ENCODE measurements at places on chromosomes 1 and 21. TPM values are rescaled to one million over a fixed set of nuclear protein-coding genes. Genes with fewer than 3 reads are reported as not detected.
A peak's percentile ranks its signal among the peaks of the same experiment; 100 is the strongest.

Gene TAL1
- polyA plus RNA-seq, result 2.2 TPM

Gene IVL
- not detected for polyA plus RNA-seq

Gene TTC24
- 0.15 TPM for polyA plus RNA-seq

Gene C1orf105
- 2.4 TPM for polyA plus RNA-seq

Gene COL24A1
- polyA plus RNA-seq, result 1.6 TPM

Gene GSTM4
- polyA plus RNA-seq, result 68.4 TPM

Gene NMNAT2
- 3.3 TPM for polyA plus RNA-seq

Gene KANK4
- polyA plus RNA-seq, result 4.1 TPM

Gene HMCN1
- 4.2 TPM for polyA plus RNA-seq

Gene MROH9
- not detected for polyA plus RNA-seq

Gene SHE
- polyA plus RNA-seq, result 6.1 TPM

Gene DOP1B
- polyA plus RNA-seq, result 16.0 TPM

Gene CYP4A11
- polyA plus RNA-seq, result 0.13 TPM

Gene CD1D
- polyA plus RNA-seq, result 5.7 TPM

Gene NUP210L
- 0.03 TPM for polyA plus RNA-seq

Gene AKIRIN1
- polyA plus RNA-seq, result 49.3 TPM

Gene NTNG1
- 4.9 TPM for polyA plus RNA-seq

- H3K4me3 ChIP-seq, result no peak overlapping the region
- H3K27ac ChIP-seq, result no peak overlapping the region
- no peak for DNase-seq
Measured at GRCh38 chr1:244435562-244436205, 16.0 kb downstream of the ADSS2 start.

GRCh38 chr1:117770981-117771531, 158.4 kb downstream of the GDAP2 start:
- H3K36me3 ChIP-seq, result no peaks in the 10 kb centered on the region
- no peak overlapping the region for H3K4me3 ChIP-seq
- no peaks in the 10 kb centered on the region for H3K27me3 ChIP-seq
- no peak overlapping the region for H3K27ac ChIP-seq
- no peaks in the 10 kb centered on the region for H3K4me1 ChIP-seq

DNA sequence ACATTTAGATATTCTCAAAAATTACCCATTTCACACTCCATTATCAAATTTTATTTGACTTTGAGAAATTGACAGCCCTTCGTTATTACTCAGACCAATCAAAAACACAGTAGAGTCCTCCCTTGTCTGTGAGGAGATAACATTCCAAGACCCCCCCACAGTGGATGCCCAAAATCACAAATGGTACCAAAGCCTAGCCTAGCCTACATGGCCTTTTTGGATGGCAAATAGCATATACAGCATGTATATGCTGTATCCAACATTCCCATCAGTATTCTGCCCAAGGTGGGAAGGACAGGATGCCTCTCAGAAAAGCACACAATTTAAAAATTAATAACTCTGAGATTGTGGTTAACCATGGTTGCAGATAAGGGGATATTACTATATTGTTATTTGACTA, 17.3 kb downstream of the SFPQ start:
- no peak overlapping the region for H3K4me3 ChIP-seq
- no peak for DNase-seq
- H3K4me1 ChIP-seq, result peaks cover 20% of the 10 kb centered on the region
- H3K27me3 ChIP-seq, result no peaks in the 10 kb centered on the region
- H3K36me3 ChIP-seq, result peaks cover 38% of the 10 kb centered on the region

DNA sequence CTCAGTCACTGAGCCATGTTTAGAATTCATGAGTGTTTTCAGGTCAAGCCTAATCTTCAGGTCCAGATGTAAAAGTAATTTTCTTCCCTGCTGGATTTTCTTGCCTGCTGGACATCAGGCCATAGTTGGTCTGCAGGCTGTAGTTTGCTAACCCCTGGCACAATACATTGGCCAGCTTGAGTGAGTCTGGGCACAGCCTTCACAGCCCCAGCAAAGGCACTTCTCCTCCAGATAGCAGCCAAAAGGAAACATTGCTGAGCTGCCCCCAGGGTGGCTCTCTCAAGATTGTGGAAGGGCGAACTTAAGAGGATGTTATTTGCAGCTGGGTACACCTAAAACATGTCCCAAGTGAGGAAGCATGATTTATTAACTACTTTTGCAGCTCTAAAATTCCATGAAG, 126.8 kb downstream of the PIK3R3 start:
- no peak overlapping the region for H3K4me3 ChIP-seq
- no peak for DNase-seq
- H3K27me3 ChIP-seq, result no peaks in the 10 kb centered on the region
- no peak overlapping the region for H3K27ac ChIP-seq

- no peak overlapping the region for H3K27ac ChIP-seq
- H3K4me1 ChIP-seq, result no peaks in the 10 kb centered on the region
- peaks cover 40% of the 10 kb centered on the region for H3K27me3 ChIP-seq
- no peaks in the 10 kb centered on the region for H3K36me3 ChIP-seq
- no peak for DNase-seq
Measured at GRCh38 chr1:38296047-38296446, 249.5 kb upstream of the POU3F1 start.

- H3K27ac ChIP-seq, result no peak overlapping the region
- no peak overlapping the region for H3K4me3 ChIP-seq
- H3K27me3 ChIP-seq, result no peaks in the 10 kb centered on the region
Measured at GRCh38 chr1:102757363-102757762, 351.0 kb downstream of the COL11A1 start.

GRCh38 chr1:151711951-151712350, 4.7 kb downstream of the CELF3 start:
- peaks cover 40% of the 10 kb centered on the region for H3K4me1 ChIP-seq
- H3K27me3 ChIP-seq, result no peaks in the 10 kb centered on the region
- peak overlapping the region; percentile 65 for H3K27ac ChIP-seq
- peaks cover 19% of the 10 kb centered on the region for H3K36me3 ChIP-seq
- peak overlapping the region; percentile 17 for H3K4me3 ChIP-seq
- DNase-seq, result peak; percentile 60

GRCh38 chr1:163248064-163248463, 45.3 kb upstream of the RGS5 start:
- no peaks in the 10 kb centered on the region for H3K36me3 ChIP-seq
- H3K27ac ChIP-seq, result no peak overlapping the region
- no peaks in the 10 kb centered on the region for H3K27me3 ChIP-seq
- DNase-seq, result no peak

DNA sequence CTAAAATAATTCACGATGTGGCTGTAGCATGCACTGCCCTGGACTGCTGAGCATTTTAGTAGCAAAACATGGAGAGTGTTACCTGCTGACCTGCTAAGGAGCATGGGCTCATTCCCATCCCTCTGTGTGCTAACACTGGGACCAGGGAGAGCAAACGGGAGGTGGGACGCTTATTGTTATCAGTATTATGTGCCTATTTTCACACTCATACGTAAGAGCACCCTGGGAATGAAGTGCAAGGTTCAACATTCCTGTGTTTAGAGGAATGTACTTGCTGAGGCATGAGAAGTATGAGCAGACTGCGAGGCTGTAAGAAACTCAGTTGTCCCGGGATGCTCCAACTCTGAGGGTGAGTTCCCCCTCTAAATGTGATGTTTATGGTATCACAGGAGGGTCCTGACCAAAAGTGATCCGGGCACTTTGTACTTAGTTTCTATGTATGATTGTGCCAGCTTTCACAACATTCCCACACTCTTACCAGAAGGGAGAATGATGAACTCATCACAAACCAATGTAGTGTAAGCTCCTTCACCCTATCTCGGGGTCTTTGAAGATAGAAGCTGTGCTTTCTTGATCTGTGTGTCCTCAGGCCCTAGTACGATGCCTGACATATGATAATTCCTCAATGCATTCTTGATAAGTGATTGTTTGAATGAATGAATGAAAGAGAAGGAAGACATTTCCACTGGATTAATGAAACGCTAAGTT, 164.8 kb downstream of the KCNJ6 start:
- DNase-seq, result no peak
- no peak overlapping the region for H3K27ac ChIP-seq
- H3K36me3 ChIP-seq, result no peaks in the 10 kb centered on the region
- no peak overlapping the region for H3K4me3 ChIP-seq

DNA sequence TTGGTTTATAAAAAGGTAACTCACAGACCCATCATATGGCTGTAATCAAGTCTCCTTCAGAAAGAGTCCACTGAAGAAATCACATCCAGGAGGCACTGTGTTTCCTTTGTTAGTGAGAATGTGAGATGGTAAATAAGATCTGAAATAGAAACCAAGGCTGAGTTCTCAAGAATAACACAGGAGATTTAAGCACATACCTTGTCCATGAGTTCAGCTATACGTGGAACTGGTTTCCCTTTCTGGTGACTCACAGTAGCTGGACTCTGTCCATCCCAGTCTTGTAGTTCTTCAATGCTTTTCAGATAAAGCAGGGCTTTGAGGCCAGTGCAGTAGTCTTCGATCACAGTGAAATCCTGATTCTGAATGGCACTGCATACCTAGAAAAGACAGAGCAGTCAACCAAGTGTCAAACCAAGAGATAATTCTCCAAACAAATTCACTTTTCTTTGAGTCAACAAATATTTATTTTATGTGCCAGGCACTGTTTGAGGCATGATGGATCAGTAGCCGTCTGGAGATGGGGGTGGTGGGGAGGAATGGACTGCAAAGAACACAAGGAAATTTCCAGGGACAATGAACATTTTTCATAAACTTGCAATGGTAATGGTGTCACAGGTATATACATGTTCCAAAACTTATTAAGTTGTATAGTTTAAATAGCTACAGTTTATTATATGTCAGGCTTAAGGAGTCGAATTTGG, 471.4 kb downstream of the PTBP2 start:
- no peaks in the 10 kb centered on the region for H3K36me3 ChIP-seq
- no peaks in the 10 kb centered on the region for H3K27me3 ChIP-seq
- H3K4me3 ChIP-seq, result no peak overlapping the region

DNA sequence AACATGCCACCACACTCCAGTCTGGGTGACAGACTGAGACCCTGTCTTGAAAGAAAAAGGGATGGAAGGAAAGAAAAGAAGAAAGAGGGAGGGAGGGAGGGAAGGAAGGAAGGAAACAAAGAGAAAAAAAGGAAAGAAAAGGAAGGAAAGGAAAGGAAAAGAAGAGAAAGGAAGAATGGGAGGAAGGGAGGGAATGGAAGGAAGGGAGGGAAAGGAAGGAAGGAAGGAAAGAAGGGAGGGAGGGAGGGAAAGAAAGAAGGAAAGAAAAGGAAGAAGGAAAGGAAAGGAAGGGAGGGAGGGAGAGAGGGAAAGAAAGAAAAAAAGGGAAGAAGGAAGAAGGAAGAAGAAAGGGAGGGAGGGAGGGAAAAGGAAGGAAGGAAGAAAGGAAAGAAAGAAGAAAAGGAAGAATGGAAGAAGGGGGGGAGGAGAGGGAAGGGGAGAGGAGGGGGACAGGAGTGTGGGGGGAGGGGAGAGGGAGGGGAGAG, 5.0 kb upstream of the PPP1R15B start:
- peak overlapping the region; percentile 83 for H3K27ac ChIP-seq
- DNase-seq, result no peak
- no peaks in the 10 kb centered on the region for H3K27me3 ChIP-seq
- H3K4me3 ChIP-seq, result no peak overlapping the region
- peaks cover 19% of the 10 kb centered on the region for H3K4me1 ChIP-seq
- peaks cover 5% of the 10 kb centered on the region for H3K36me3 ChIP-seq

- peaks cover 32% of the 10 kb centered on the region for H3K36me3 ChIP-seq
- DNase-seq, result no peak
- H3K4me1 ChIP-seq, result no peaks in the 10 kb centered on the region
- no peaks in the 10 kb centered on the region for H3K27me3 ChIP-seq
Measured at GRCh38 chr1:165674599-165674998, 23.8 kb downstream of the ALDH9A1 start.

- no peak overlapping the region for H3K4me3 ChIP-seq
- no peaks in the 10 kb centered on the region for H3K4me1 ChIP-seq
- H3K36me3 ChIP-seq, result no peaks in the 10 kb centered on the region
- DNase-seq, result no peak
Measured at GRCh38 chr21:44757731-44758130, 43.9 kb downstream of the UBE2G2 start.

DNA sequence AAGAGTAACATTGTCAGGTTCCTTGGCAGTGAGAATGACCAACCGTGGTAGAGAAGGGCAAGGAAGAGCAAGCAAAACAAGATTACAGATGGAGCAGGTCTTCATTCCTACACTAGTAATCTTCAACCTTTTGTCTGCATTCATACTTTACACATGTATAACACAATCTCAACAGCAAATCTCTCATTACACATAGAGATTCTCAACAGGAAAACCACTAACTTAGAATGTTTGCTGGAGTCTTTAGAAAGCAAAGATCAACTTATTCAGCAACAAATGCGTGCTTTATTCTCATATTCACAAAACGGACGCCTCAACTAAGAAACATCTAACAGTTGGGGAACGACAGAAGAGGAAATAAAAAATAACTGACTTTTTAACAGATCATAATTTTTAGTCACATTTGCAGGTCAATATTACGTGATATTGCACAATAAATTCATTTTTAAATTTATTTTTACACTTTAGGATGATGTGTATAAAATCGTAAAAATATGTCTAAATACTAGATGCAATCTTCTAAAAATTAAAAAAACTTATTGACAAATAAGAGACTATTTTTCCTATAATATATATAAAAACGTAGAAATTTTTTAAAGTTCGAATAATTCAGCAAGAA, 82.9 kb downstream of the ARID4B start:
- peaks cover 17% of the 10 kb centered on the region for H3K36me3 ChIP-seq
- H3K4me1 ChIP-seq, result no peaks in the 10 kb centered on the region
- DNase-seq, result no peak
- H3K27ac ChIP-seq, result no peak overlapping the region

GRCh38 chr1:221013691-221014660, 134.7 kb downstream of the HLX start:
- H3K27me3 ChIP-seq, result no peaks in the 10 kb centered on the region
- no peaks in the 10 kb centered on the region for H3K36me3 ChIP-seq
- H3K27ac ChIP-seq, result no peak overlapping the region
- no peak overlapping the region for H3K4me3 ChIP-seq
- DNase-seq, result no peak

GRCh38 chr1:67143966-67144365, 9.2 kb upstream of the C1orf141 start:
- no peak overlapping the region for H3K27ac ChIP-seq
- H3K36me3 ChIP-seq, result no peaks in the 10 kb centered on the region
- no peak for DNase-seq
- H3K4me1 ChIP-seq, result peaks cover 14% of the 10 kb centered on the region

DNA sequence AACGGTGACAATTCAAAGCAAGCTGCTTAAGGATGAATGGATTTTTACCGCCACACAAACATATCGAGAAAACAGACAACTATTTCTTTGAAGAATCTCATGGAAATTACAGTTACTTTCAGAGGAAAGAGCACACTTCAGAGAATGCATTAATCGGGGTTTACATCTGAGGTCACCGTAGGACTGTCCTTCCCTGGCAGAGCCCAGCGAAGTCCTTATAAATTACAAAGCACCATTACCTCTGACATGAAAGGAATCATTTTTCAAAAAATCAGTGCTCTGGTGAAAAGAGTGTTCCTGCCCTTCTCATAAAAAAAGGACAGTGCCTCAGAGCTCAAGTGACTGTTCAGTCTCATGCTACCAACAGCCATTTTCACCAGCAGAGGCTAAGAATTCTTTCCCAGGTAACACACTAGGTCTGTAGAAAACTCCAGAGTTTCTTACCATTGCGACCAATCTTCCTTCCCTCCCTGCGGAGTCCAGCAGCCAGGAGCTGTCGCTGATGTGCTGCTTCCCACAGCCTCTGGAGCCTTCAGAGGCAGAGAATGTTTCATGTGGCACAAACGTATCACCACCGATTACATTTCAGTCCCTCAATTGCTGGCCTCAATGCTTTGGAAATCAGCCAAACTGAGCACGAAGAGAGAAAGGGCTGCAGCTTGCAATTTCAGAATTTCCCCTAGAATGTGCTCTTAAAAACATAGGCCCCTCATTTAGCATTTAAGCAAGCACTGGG, 75.4 kb downstream of the PLD5 start:
- H3K27ac ChIP-seq, result no peak overlapping the region
- no peaks in the 10 kb centered on the region for H3K27me3 ChIP-seq
- DNase-seq, result no peak
- H3K4me1 ChIP-seq, result no peaks in the 10 kb centered on the region
- H3K4me3 ChIP-seq, result no peak overlapping the region
